ENCODE measurements at places on chromosomes 7 and 10.

GRCh38 chr10:71306979-71307378 lies 12.1 kb upstream of the SLC29A3 start:
- DNase-seq = no peak

DNA sequence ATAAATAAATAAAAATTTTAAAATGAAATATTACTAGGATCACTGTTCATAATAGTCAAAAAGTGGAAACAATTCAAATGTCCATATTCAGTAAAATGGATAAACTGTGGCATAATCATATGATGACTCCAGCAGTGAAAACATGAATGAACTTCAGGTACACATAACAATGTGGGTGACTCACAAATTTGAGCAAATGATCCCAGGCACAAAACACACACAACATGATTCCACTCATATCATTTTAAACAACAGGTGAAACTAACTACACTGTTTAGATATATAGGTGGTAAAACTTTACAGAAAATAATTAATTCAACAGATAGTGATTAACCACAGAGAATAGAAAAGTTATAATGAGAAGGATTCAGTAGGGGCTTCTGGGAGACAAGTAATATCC lies 14.7 kb upstream of the SAMD8 start:
- no peak for DNase-seq

- DNase-seq = no peak
These were observed 148.3 kb downstream of the SVIL start for GRCh38 chr10:29486433-29486832.

- no peak for DNase-seq
These were observed 32.9 kb upstream of the GRID1 start for GRCh38 chr10:86399514-86399878.

- no peak for DNase-seq
These were observed 35.5 kb downstream of the IDE start for GRCh38 chr10:92538231-92538958.

DNA sequence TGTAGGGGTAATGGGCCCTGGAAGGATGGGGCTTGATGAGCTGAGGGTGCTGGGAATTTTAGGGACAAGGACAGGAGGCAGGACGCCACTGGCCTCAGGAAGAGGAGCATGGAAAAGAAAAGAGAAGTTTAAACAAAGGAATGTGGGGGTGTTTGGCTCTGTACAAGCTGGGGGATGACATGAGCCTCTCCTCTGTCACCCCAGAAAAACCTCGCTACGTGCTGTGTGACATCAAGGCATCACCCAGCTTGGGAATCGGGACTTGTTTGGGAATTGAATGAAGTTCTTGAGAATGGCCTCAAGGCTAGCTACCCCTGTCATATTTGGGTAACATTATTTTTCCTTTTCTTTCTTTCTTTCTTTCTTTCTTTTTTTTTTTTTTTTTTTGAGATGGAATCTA lies 47.7 kb upstream of the HSPB1 start:
- no peak for DNase-seq

DNA sequence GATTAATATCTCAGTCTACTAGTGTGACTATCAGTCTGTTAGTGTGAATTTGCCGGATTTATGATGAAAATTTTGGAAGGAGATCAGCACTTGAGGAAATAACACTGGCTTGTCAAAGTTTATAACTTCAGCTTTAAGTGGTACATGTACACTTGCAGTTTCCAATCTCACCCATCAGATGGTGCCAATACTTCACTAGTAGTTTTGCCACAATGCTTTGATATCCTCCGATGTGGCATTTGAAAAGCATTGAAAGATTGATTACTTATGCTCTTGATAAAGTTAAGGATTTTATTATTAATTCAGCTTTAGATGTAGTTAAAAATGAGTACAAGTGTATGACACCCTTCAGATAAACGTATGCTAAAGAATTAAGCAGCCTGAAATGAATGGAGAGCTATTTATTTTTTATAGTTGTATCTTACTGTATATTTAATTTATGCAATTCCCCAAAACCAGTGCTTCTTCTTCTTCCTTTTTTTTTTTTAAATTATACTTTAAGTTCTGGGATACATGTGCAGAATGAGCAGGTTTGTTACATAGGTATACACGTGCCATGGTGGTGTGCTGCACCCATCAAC lies 98.2 kb downstream of the ANLN start:
- peak; percentile 77 for DNase-seq

- DNase-seq = no peak
These were observed 51.8 kb upstream of the DUSP5 start for GRCh38 chr10:110445871-110446270.

- DNase-seq = no peak
These were observed 70.4 kb downstream of the DENND11 start for GRCh38 chr7:141631525-141631924.

GRCh38 chr7:88167223-88167622 lies 52.6 kb downstream of the SRI start:
- no peak for DNase-seq

GRCh38 chr10:89120931-89121763 lies 86.0 kb downstream of the CH25H start:
- DNase-seq = no peak

- DNase-seq = no peak
These were observed 71.3 kb downstream of the SH3PXD2A start for GRCh38 chr10:103784089-103784488.

GRCh38 chr10:24519950-24520349 lies 203.7 kb downstream of the ARHGAP21 start:
- no peak for DNase-seq

- DNase-seq = no peak
These were observed 43.8 kb upstream of the DMBT1 start for GRCh38 chr10:122516734-122517133.

All from Daoy (cell line).